ENCODE measurements at places on chromosomes 5 and 9. TPM values are rescaled to one million over a fixed set of nuclear protein-coding genes. Genes with fewer than 3 reads are reported as not detected.

Gene NUDT12
- polyA plus RNA-seq = 1.3 TPM

GRCh38 chr5:43389679-43390329, 22.4 kb downstream of the CCL28 start:
- peak; percentile 81 for DNase-seq
- no peak overlapping the region for H3K27ac ChIP-seq
- H3K36me3 ChIP-seq = no peaks in the 10 kb centered on the region
- no peaks in the 10 kb centered on the region for H3K27me3 ChIP-seq
- H3K4me3 ChIP-seq = no peak overlapping the region

Gene LCN6
- polyA plus RNA-seq = 0.17 TPM

DNA sequence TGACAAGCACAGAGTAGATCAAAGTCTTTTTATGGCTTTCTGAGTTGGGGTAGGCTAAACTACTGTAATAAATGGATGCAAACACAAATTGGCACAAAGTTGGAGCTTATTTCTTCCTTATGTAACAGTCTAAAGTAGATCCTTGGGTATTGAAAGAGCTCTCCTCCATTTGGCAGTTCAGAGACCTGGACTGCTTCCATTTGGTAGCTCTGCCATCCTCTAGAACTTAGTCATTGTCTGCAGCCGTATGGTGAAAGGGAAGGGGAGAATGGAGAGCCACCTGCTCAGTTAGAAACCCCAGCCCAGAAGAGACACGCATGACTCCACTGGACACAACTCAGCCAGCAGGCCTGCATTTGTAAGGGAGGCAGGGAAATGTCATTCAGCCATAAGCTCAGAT, 345.0 kb downstream of the DMAC1 start:
- H3K27me3 ChIP-seq = no peaks in the 10 kb centered on the region
- DNase-seq = no peak
- H3K27ac ChIP-seq = no peak overlapping the region
- H3K36me3 ChIP-seq = no peaks in the 10 kb centered on the region
- no peaks in the 10 kb centered on the region for H3K4me1 ChIP-seq

GRCh38 chr9:101689039-101689438, 49.4 kb downstream of the GRIN3A start:
- no peak for DNase-seq
- H3K4me3 ChIP-seq = no peak overlapping the region
- H3K4me1 ChIP-seq = no peaks in the 10 kb centered on the region
- no peaks in the 10 kb centered on the region for H3K27me3 ChIP-seq
- no peak overlapping the region for H3K27ac ChIP-seq
- H3K36me3 ChIP-seq = no peaks in the 10 kb centered on the region

GRCh38 chr5:144092508-144092907, 78.0 kb downstream of the YIPF5 start:
- H3K36me3 ChIP-seq = no peaks in the 10 kb centered on the region
- H3K4me1 ChIP-seq = peaks cover 19% of the 10 kb centered on the region
- DNase-seq = no peak
- no peaks in the 10 kb centered on the region for H3K27me3 ChIP-seq
- H3K4me3 ChIP-seq = no peak overlapping the region

DNA sequence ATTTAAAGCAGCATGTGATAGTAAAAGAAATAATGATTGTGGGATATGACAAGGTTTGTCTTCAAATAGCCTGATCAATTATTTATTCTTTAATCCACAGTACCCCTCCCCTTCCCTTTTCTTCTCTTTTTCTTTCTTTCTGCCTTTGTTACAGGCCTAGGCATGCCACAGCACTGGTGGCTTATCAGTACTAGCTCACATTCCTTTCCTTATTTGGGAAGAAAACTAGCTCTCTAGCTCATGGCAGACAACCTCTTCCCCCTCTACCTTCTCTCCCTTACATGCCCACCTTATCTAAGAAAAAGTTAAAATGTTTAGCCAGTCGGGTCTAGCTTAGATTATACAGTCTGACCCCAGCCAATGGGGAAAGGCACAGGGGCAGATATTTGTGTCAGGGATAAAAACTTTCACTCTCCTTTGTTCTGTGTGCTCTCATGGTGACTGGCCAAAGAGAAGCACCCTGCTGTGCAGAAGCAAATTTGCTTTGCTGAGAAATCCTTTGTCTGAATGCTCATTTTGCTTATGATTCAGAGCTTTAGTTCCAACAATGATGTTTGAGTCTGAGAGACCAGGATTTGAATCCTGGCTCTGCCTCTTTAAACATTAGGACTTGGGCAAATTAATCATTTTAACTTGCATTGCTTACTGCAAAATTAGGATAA, 75.8 kb upstream of the CDH12 start:
- no peak overlapping the region for H3K4me3 ChIP-seq
- H3K27me3 ChIP-seq = no peaks in the 10 kb centered on the region
- H3K27ac ChIP-seq = no peak overlapping the region
- H3K36me3 ChIP-seq = no peaks in the 10 kb centered on the region

- H3K27me3 ChIP-seq = no peaks in the 10 kb centered on the region
- no peak for DNase-seq
- H3K4me1 ChIP-seq = no peaks in the 10 kb centered on the region
- H3K4me3 ChIP-seq = no peak overlapping the region
- no peaks in the 10 kb centered on the region for H3K36me3 ChIP-seq
These were observed 81.8 kb upstream of the ELL2 start for GRCh38 chr5:96043446-96043845.

DNA sequence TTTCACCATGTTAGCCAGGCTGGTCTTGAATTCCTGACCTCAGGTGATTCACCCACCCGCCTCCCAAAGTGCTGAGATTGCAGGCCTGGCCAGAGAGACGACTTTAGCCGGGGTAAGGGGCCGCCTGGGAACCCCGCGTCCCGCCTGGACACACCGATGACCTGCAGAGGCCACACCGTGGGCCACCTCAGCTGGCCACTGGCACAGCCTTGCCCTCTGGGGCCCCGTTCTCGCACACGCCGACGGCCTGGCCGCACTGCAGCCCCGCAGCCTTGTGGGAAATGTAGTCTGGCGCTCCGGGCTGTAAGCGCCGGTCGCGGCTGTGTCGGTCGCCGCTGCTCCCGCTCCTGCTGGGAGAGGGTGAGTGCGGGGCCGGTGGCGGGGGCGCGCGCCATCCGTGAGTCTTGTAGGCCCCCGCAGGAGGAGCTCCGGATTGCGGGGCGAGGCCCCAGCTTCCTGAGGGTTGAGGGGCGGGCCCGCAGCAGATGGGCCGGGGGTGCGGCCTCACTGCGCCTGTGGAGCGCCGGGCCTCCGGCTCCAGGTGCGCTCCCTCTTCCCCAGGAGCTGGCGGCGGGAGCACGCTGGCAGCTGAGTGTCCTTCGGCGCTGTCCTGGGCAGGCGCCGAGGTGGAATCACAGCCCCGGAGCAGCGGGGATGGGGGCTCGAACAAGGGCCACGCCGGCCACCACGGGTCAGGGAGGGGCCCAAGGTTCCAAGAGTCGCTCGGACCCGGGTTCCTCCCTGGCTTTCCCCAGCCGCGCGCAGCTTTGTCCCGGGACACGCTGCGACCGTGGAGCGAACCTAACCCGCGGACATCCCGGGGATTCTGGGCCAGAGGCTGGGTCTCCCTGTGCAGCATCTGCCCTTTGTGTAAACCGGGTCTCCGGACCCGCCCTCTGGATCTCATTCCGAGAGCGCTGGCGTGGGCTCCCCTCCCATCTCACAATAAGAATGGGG, at the start of gene ZFP2:
Gene ZFP2 (plus strand): TSS at position 299 of the 957 bp plus-strand sequence. CDS start 35,401 bp downstream, outside the sequence.
- H3K27me3 ChIP-seq = no peaks in the 10 kb centered on the region
- no peaks in the 10 kb centered on the region for H3K4me1 ChIP-seq
- no peaks in the 10 kb centered on the region for H3K36me3 ChIP-seq
- H3K27ac ChIP-seq = no peak within 1 kb of the TSS
- H3K4me3 ChIP-seq = peak within 1 kb of the TSS; percentile 59

Gene SH2D3C
- polyA plus RNA-seq = 218 TPM

DNA sequence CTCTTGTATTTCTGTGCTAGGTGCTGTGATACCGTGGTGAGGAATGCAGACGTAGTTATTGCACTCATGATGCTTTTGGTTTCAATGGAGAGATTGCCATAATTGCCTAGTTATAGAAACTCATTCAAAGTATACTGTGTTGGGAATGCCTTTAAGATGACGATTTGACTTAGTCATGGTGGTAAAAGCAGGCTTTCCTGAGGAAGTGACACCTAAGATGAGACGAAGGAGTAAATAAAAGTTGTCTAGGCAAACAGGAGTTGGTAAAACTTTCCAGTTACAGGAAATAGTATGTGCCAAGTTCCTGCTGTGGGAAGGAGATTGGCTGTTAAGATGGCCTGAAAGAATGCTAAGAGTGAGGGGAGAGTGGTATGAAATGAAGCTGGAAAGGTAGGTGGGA, 48.1 kb downstream of the FOCAD start:
- H3K27me3 ChIP-seq = no peaks in the 10 kb centered on the region
- H3K4me1 ChIP-seq = peaks cover 53% of the 10 kb centered on the region
- no peaks in the 10 kb centered on the region for H3K36me3 ChIP-seq
- peak; percentile 93 for DNase-seq
- H3K4me3 ChIP-seq = no peak overlapping the region

Gene CSF1R
- polyA plus RNA-seq = not detected

DNA sequence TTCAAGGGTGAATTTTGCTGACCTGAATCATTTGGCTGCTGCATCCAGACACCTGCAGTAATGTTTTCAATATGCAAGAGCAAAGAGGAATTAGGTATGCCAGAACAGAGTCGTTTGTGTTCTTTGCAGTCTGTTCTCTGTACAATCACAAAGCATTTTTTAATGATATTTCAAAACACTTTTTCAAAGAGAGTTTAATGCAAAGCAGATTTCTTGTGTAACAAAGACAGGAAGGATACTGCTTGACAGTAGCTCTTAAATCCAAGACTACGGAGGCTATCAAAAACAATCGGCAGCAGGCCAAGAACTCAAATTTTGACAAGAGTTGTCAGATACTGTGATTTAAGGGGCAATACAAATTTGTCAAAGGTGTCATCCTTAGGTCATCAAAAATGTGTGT, 341.9 kb downstream of the GADD45G start:
- no peak for DNase-seq
- H3K4me3 ChIP-seq = no peak overlapping the region
- H3K4me1 ChIP-seq = no peaks in the 10 kb centered on the region
- H3K36me3 ChIP-seq = no peaks in the 10 kb centered on the region

DNA sequence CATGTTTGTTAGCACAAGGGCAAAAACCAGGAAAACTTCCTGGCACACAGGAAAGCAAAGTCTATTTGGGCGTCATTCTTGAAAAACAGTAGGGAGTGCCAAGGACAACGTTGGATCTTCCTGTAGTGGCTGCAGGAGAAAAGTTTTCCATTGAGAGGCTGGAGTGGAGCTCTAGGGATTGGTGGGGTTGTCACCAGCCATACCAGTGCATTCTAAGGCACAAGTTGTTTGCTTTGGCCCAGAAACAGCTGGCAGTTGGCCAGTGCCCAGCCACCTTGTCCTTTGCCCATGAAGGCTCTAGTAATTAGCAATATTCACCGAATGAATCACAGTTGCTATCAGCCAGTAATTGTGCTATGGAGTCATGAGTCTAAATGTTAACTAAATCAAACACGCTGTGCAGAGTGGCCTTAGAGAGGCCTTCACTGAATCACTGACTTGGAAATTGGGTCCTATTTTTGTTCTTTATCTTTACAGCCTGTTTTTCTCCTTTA, 26.4 kb downstream of the TNFSF15 start:
- DNase-seq = peak; percentile 100
- H3K4me3 ChIP-seq = no peak overlapping the region
- H3K27me3 ChIP-seq = no peaks in the 10 kb centered on the region

- H3K27me3 ChIP-seq = no peaks in the 10 kb centered on the region
- no peaks in the 10 kb centered on the region for H3K36me3 ChIP-seq
- H3K4me1 ChIP-seq = no peaks in the 10 kb centered on the region
- no peak overlapping the region for H3K27ac ChIP-seq
These were observed 14.3 kb upstream of the CTNND2 start for GRCh38 chr5:11918463-11919045.

DNA sequence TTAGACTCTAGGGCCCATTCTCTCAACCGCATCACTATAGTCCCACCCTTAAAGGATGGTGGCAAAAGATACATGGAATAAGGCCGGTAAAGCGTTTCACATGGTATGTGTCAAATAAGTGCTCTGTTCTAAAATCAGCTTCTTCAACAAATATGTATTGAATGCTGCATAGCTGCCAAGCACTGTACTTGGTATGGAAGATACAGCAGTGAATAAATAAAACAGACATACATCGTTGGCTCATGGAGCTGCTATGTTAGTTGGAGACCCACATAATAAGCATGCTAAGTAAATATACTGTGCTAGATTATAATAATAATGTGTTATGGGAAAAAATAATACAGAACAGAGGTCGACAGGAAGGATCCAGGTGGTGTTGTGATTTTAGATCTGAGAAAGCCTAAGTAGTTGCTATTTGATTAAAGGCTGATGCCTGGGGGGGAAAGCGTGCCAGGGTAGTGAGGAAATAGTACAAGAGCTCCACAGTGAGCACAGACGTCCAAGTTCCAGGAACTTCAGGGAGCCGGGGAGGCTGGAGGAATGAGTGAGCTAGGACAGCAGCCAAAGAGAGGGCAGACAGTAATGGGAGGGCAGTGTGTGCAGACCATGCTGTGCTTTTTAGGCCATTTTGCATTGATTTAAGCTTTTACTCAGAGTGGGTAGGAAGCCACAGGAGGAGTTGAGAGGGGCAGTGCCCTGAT, 93.7 kb downstream of the JAKMIP2 start:
- no peaks in the 10 kb centered on the region for H3K36me3 ChIP-seq
- no peak overlapping the region for H3K27ac ChIP-seq
- H3K4me3 ChIP-seq = no peak overlapping the region
- no peaks in the 10 kb centered on the region for H3K27me3 ChIP-seq

- peaks cover 30% of the 10 kb centered on the region for H3K36me3 ChIP-seq
- peaks cover 46% of the 10 kb centered on the region for H3K4me1 ChIP-seq
- DNase-seq = peak; percentile 90
- no peak overlapping the region for H3K4me3 ChIP-seq
These were observed 69.9 kb downstream of the LRSAM1 start for GRCh38 chr9:127520941-127521918.
